Fibroblast of lung (primary cell): ENCODE measurements at places on chromosomes 5 and 9.

GRCh38 chr9:121945281-121945680, 147.8 kb downstream of the TTLL11 start:
- no peak overlapping the region for H3K27ac ChIP-seq
- no peaks in the 10 kb centered on the region for H3K27me3 ChIP-seq
- no peaks in the 10 kb centered on the region for H3K36me3 ChIP-seq
- H3K4me3 ChIP-seq: no peak overlapping the region

- no peak for DNase-seq
- H3K27ac ChIP-seq: no peak overlapping the region
- H3K36me3 ChIP-seq: no peaks in the 10 kb centered on the region
- no peaks in the 10 kb centered on the region for H3K4me1 ChIP-seq
- H3K4me3 ChIP-seq: no peak overlapping the region
Observed at GRCh38 chr9:91274949-91275492, 86.7 kb downstream of the AUH start.

GRCh38 chr5:33901156-33901555, 9.4 kb upstream of the ADAMTS12 start:
- no peaks in the 10 kb centered on the region for H3K27me3 ChIP-seq
- H3K27ac ChIP-seq: no peak overlapping the region
- H3K4me3 ChIP-seq: no peak overlapping the region
- H3K4me1 ChIP-seq: no peaks in the 10 kb centered on the region
- no peaks in the 10 kb centered on the region for H3K36me3 ChIP-seq
- DNase-seq: no peak

DNA sequence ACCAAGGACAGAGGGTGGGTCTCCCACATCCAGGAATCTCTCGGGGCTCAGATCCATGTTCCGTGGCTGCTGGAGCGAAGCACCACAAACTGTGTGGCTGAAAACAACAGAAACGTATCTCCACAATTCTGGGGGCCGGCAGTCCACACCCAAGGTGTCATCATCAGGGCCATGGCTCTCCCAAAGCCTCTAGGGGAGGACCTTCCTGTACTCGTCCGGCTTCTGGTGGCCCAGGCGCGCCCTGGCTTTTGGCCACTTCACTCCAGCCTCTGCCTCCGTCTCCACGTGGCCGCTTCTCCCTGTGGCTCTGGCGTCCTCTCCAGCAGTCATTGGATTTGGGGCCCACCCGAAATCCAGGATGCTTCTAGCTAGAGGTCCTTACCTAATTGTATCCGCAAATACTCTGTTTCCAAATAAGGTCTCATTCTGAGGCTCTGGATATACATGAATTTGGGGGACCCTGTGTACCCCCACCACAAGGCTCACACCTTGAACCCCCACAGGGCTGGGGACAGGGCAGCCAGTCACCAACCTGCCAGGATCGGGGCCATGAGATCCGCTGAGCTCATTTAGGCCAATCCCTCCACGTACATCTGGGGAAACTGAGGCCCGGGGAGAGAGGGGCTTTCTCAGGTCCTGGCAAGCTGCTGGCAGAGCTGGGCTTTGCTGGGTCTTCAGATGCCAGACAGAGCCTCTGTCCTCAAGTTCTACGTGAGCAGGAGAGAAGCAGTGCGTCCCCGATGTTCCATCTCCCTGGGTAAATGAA, 158.2 kb downstream of the OLFM1 start:
- DNase-seq: no peak
- no peaks in the 10 kb centered on the region for H3K27me3 ChIP-seq
- H3K4me1 ChIP-seq: no peaks in the 10 kb centered on the region
- no peak overlapping the region for H3K4me3 ChIP-seq
- H3K36me3 ChIP-seq: no peaks in the 10 kb centered on the region

DNA sequence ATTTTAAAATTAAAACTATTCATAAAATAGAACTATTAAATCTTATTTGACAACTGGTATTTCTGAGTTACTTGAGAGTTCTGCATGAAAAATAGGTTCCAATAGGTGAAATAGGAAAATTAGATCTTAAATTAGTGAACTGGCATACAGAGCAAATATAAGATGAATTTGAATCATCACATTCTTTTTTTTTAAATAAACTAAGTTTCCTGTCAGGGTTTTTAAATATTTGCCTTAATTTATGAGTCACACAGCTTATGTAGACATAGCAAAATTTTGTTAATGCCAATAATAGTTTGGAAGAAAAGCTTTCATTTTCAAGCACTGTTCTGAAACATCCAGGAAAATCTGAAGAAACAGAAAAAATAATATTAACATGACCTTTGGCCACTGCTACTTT, 311.7 kb upstream of the HAPLN1 start:
- no peaks in the 10 kb centered on the region for H3K27me3 ChIP-seq
- no peak overlapping the region for H3K27ac ChIP-seq
- peak; percentile 60 for DNase-seq
- H3K4me3 ChIP-seq: no peak overlapping the region
- H3K4me1 ChIP-seq: no peaks in the 10 kb centered on the region

DNA sequence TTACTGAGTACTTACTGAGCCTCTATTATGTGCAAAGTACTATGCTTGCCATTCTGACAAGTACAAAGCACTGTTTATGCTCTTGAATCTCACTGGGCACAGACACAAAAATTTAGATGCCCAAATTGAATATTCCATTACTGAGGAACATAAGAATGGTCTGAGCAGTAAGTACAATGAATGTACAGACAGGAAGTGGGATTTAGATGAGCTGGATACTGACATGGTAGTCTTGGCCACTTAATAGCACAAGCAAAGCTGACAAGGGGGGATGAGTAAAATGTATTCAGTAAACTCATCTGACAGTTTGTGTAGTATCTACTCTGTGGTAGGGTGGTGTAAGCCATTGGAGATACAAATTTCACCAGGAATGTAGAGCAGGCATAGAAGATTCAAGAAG, 132.4 kb downstream of the EFNA5 start:
- H3K4me3 ChIP-seq: no peak overlapping the region
- no peaks in the 10 kb centered on the region for H3K27me3 ChIP-seq

- H3K27ac ChIP-seq: no peak overlapping the region
- DNase-seq: no peak
- H3K4me1 ChIP-seq: no peaks in the 10 kb centered on the region
- H3K4me3 ChIP-seq: no peak overlapping the region
- H3K27me3 ChIP-seq: no peaks in the 10 kb centered on the region
Observed at GRCh38 chr5:852018-852417, 1.2 kb upstream of the ZDHHC11 start.

- peaks cover 4% of the 10 kb centered on the region for H3K4me1 ChIP-seq
- no peaks in the 10 kb centered on the region for H3K27me3 ChIP-seq
- H3K4me3 ChIP-seq: no peak overlapping the region
- peak overlapping the region; percentile 5 for H3K27ac ChIP-seq
- no peak for DNase-seq
Observed at GRCh38 chr9:105333076-105333475, 88.6 kb downstream of the SLC44A1 start.

DNA sequence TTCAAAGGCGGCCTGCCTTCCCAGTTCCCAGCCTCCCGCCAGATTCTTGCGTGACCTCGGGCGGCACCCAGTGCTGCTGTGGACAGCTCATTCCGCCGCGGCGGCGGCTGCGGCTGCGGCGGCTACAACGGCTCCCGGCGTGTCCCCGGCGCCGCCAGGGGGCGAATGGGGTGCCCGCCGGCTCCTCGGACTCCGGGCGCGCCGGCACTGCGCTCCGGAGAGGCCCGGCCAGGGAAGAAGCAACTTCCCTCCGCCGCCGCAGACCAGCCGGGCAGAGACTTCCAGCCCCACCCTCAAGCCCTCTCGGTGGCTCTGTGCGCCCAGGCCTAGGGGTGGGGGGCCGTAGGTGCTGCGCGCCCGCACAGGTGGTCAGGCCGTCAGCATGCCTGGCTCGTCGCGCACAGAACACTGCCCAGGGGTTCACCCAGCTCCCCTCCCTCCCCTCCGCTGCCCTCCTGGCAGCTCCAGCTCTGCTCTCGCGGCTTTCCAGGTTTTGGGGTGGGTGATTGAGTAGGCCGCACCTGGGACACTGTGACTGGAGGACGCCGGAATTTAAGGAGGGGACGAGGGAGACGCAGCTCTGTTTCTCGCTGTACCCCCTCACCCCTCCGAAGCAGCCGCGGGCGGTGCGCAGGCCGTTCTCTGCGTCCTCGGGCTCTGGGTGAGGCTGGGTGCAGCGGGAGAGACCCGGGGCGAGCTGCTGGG, 20.2 kb downstream of the IGIP start:
- no peak overlapping the region for H3K27ac ChIP-seq
- no peaks in the 10 kb centered on the region for H3K36me3 ChIP-seq
- peak; percentile 60 for DNase-seq
- peak overlapping the region; percentile 27 for H3K4me3 ChIP-seq
- H3K4me1 ChIP-seq: no peaks in the 10 kb centered on the region
- no peaks in the 10 kb centered on the region for H3K27me3 ChIP-seq

- no peak overlapping the region for H3K4me3 ChIP-seq
- no peaks in the 10 kb centered on the region for H3K4me1 ChIP-seq
- DNase-seq: no peak
- no peaks in the 10 kb centered on the region for H3K27me3 ChIP-seq
Observed at GRCh38 chr9:75467142-75467541, 378.8 kb downstream of the OSTF1 start.

DNA sequence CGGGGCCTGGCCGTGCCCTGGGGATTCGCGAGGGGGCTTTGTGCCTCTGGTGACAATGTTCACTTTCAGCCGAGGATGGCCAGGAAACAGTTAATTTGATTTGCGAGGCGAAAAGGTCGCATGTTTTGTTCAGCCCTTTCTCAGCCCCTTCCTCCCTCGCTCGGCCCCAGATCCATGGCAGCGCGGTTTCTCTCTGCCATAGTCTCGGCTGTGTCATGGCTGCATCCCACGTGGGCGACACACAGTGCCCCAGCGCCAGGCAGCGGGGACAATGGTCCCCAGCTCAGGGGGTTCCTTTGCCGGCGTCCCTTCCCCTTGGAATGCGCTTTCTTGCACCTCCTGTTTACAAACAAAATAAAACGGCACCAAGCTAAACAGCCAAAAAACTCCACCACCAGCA, 370.3 kb upstream of the IRX2 start:
- H3K27me3 ChIP-seq: no peaks in the 10 kb centered on the region
- no peaks in the 10 kb centered on the region for H3K4me1 ChIP-seq
- DNase-seq: no peak
- no peak overlapping the region for H3K27ac ChIP-seq
- no peaks in the 10 kb centered on the region for H3K36me3 ChIP-seq

DNA sequence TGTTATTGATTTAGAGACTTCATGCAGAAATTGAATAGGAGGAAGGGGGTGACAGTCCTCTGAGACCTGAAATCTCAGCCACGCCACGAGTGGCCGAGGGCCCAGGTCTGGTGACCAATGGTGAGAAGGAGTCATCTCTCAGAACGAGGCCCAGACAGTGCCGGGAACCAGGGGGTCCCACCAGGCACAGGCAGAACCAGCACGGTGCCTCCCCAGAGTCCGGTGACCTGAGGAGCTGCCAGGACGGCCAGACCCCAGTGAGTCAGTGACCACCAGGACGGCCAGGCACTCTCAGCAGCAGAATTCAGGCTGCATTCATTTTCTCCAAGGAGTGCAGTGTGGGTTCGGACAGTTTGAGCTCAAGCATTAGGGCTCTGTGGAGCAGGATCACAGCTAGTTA, 43.8 kb upstream of the NKD2 start:
- DNase-seq: no peak
- no peaks in the 10 kb centered on the region for H3K36me3 ChIP-seq
- H3K27me3 ChIP-seq: peaks cover 15% of the 10 kb centered on the region
- peak overlapping the region; percentile 10 for H3K27ac ChIP-seq
- H3K4me1 ChIP-seq: peaks cover 14% of the 10 kb centered on the region

GRCh38 chr9:76456202-76456926, 2.6 kb upstream of the GCNT1 start:
- H3K4me3 ChIP-seq: no peak overlapping the region
- peaks cover 8% of the 10 kb centered on the region for H3K4me1 ChIP-seq
- no peaks in the 10 kb centered on the region for H3K27me3 ChIP-seq

- no peaks in the 10 kb centered on the region for H3K4me1 ChIP-seq
- no peak overlapping the region for H3K4me3 ChIP-seq
- DNase-seq: peak; percentile 62
Observed at GRCh38 chr5:137743031-137743640, 7.2 kb upstream of the KLHL3 start.

DNA sequence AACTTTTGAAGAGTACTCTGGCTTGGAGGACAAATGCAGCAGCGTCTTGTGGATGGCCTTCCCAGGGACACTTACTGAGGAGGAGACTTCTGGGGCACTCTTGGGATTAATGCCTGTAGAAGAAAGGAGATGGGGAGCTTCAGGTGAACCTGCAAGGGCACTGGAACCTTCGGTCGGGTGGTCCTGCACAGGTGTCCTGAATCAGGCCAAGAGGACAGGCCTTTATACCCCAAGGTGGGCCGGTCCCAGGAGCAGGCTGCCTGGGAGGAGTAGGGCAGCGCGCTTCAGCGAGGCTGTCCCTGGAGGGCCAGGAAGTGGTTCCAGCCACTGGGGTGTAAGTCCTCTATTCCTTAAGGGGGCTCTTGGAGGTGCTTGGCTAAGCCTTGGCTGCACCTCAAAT, 27.9 kb downstream of the GADD45G start:
- H3K27me3 ChIP-seq: no peaks in the 10 kb centered on the region
- H3K4me3 ChIP-seq: no peak overlapping the region
- DNase-seq: no peak
- H3K36me3 ChIP-seq: no peaks in the 10 kb centered on the region
- no peak overlapping the region for H3K27ac ChIP-seq

GRCh38 chr9:89036891-89037290, 45.6 kb downstream of the S1PR3 start:
- H3K27ac ChIP-seq: no peak overlapping the region
- H3K27me3 ChIP-seq: no peaks in the 10 kb centered on the region
- peaks cover 12% of the 10 kb centered on the region for H3K4me1 ChIP-seq
- H3K36me3 ChIP-seq: no peaks in the 10 kb centered on the region
- no peak for DNase-seq

GRCh38 chr9:12719431-12719830, 26.2 kb downstream of the TYRP1 start:
- no peaks in the 10 kb centered on the region for H3K27me3 ChIP-seq
- peaks cover 3% of the 10 kb centered on the region for H3K4me1 ChIP-seq
- DNase-seq: peak; percentile 76
- no peak overlapping the region for H3K4me3 ChIP-seq
- no peaks in the 10 kb centered on the region for H3K36me3 ChIP-seq
- no peak overlapping the region for H3K27ac ChIP-seq

GRCh38 chr5:158390577-158390976, 531.6 kb upstream of the CLINT1 start:
- H3K27ac ChIP-seq: no peak overlapping the region
- H3K27me3 ChIP-seq: no peaks in the 10 kb centered on the region
- peaks cover 8% of the 10 kb centered on the region for H3K4me1 ChIP-seq
- peak; percentile 43 for DNase-seq
- no peak overlapping the region for H3K4me3 ChIP-seq

DNA sequence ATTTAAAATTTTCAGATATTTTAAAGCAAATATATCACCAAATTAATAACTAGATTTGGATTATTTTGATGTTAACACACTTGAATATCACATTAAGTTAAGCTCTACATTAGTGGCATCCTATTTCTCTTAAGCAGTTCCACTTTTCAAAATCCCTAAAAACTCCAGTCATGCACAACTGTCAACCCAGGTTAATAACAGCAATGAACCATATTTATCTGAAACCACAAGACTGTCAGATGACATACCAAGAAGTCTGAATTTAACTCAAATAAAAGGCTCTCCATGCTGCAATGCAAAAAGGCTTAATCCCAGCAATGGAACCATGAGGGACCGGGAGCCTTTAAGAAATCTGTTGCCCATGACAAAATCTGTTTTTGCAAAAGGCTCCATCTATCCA, 27.5 kb downstream of the FNIP1 start:
- H3K4me3 ChIP-seq: no peak overlapping the region
- H3K36me3 ChIP-seq: no peaks in the 10 kb centered on the region
- no peak overlapping the region for H3K27ac ChIP-seq

GRCh38 chr5:82784521-82784920, 292.7 kb downstream of the TMEM167A start:
- H3K4me1 ChIP-seq: no peaks in the 10 kb centered on the region
- no peaks in the 10 kb centered on the region for H3K27me3 ChIP-seq
- H3K4me3 ChIP-seq: no peak overlapping the region
- DNase-seq: no peak
- H3K36me3 ChIP-seq: no peaks in the 10 kb centered on the region
